ENCODE measurements at places on chromosomes 1 and 21.

- no peak for ATAC-seq
Measured at GRCh38 chr1:82465024-82465423, 664.3 kb downstream of the ADGRL2 start.

- ATAC-seq, result no peak
Measured at GRCh38 chr1:48092401-48092800, 95.2 kb upstream of the TRABD2B start.

DNA sequence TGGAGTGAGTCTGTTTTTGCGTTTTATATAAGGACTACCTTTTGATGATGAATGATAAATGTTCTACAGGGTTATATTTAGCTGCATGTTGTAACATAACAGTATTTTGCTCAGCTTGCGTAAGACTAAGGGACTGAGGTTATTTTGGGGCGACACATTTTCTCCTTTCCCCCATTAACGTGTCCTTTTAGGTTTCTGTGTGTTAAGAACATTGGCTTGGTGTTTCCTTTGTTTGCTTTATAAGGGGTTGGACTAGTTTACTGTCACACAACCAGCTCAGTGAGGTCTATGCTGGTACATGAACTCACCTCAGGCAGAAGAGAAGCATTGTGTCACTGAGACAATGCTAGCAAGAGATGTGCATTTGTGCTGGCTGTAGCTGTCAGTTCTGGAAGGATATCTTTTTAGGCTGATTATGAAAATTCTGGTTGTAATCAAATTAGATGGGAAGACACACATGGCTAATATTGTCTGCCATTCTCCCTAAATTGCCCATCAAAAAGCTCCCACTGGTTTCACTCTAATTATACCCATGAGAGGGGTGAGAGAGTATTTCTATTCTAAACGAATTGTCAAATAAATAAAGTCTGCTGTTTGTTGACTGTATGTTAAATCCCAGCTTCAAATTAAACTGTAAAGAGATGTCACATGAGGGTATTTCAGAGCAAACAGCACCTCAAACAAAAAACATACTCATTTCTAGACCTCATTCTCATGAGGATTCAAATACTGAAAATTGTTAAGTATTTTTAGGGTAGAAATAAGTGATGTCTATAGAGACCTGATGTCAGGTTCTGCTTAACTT, 62.6 kb downstream of the CDC14A start:
- peak; percentile 60 for ATAC-seq

DNA sequence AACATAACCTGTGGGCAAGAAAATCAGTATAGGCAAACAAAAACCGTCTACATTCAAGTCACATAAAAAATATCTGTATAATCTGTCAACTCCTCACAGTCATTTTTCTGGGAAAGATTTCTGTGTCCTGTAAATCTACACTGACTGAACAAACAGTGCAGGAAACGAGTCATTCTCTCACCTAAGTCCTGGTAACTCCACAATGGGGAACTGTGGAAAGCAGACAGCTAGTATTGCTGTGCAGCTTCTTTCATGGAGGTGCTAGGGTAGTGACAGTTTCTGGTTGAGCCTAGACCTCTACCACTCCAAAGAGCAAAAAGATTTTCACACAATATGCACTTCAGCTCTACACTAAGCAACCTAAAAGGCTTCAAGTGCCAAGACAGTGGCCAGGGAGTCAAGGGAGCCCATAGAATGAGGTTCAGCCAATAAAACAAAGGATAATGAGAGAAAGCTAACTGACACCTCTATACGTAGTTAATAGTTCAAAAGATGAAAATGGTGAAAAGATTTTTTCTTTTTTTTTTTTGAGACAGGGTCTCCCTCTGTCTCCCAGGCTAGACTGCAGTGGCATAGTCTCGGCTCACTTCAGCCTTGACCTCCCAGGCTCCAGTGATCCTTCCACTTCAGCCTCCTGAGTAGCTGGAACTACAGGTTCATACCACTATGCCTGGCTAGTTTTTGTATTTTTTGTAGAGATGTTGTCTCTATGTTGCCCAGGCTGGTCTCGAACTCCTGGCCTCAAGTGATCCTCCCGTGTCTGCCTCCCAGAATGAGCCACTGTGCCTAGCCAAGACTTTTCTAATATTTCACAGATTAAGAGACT, 5.5 kb downstream of the PTP4A2 start:
- peak; percentile 27 for ATAC-seq

DNA sequence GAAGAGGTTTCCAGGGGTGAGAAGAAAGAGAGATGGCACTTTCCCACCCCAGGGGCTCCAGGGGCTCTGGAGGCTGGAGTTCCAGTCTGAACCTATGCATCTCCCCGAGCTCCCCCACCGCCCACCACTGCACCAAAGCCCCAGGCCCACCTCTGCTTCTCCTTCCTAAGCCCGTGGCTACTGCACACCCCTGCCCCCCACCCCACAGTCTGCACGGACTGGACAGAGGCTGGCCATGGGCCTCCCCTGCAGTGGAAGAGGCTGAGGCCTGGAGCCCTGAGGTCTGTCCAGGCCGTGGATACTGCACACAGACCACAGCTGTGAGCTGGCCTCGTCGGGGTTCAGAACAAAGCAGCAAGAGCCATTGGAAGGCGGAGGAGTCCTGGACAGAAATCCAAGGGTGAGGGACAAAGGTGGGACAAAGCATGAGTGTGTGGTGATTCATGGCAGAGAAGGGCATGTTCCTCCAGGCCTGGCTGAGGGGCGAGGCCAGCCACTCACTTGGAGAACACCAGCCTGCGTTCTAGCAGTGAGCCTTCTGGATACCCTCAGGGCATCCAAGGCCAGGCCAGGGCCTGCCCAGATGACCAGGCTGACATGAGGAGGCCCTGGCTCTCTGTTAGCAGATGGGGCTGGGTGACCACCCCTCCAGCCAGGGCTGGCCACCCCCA, 244.8 kb upstream of the VAMP3 start:
- ATAC-seq, result no peak

- no peak for ATAC-seq
Measured at GRCh38 chr1:221834698-221835513, 93.0 kb upstream of the DUSP10 start.

- no peak for ATAC-seq
Measured at GRCh38 chr1:119390526-119390925, 21.9 kb downstream of the HAO2 start.

DNA sequence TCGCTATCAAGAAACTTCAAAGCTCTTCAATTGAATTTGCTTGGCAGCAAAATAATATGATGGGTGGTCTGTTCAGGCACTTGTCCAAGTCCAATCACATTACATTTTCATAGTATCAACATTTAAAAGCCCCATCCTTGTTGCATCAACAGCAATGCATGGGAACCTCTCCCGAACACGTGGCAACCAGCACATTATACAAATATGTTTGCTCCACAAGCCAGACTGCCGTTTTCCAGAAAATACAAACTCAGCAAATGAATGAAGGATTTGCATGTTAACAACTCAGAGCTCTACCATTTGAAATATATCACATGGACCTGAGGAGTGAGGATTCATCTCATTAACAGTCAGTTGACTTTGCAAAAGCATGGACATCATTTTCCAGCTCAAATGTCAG, 20.0 kb upstream of the LYPLAL1 start:
- ATAC-seq, result no peak

GRCh38 chr1:9228609-9229008, 6.0 kb upstream of the H6PD start:
- ATAC-seq, result peak; percentile 81

- no peak for ATAC-seq
Measured at GRCh38 chr1:93600663-93601062, 81.0 kb downstream of the BCAR3 start.

- ATAC-seq, result no peak
Measured at GRCh38 chr21:38956856-38957571, 151.3 kb downstream of the ETS2 start.

DNA sequence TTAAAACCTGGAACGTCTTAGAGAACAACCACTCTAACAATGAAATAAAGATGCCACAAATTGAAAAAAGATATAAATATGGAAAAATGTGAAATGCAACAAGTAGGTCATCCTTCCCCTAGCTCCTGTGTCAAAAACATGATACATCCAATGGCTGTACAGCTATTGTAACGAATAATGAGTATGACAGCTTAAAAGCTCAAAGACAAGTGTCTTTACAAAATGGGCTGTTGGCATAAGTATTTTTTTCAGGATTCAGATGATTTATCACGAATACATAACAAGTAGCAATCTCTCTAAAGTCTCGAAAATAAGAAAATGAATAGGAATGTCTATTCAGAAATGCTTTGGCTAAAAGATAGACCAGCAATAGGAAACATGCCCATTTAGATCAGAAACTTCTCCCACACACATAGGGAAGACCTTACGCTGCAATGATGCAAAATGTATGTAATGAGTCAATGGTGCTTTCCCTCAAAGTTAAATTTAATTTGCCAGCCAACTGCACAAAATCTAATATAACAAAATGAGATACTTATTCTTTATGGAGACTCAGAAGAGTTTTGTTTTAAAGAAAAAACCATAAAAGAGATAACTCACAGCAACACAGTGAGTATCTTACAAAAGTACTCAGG, 8.3 kb downstream of the TGFBR3 start:
- ATAC-seq, result peak; percentile 76

DNA sequence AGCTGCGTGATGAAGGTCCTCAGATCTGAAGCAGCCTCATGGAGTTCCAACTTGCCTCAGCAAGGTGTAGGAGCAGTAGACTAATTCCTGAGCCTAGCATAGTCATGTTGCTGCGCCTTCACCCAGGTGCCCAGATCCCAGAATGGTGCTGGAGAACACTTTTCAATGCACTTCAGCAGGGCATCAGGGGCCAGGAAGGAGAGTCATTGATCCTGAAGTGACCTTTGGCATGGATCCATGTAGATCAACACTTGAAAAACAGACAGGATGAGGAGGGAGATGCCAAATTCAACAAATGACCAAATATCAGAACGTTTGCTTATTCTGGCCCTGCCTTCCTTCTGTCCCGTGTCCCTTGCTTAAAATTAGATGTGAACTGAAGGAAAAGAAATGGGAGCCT, 91.9 kb downstream of the LEPR start:
- ATAC-seq, result no peak

DNA sequence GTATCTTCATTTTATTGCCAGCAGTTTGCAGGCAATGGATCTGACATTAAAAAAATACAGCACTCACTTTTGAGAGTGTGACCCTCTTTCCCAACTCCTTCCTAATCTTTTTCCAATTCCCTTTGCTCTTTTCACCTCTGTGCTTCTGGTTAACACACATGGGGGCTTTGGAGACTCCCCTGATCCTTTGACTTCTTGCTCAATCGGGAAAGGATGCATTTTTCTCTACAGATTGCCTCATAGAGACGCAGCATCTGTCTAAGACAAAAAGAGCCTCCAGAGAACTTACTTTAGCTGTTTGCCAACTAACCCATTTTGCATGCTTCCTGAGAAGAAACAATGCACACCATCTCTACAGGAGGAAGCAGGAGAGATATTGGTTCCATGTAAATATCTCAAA, 378.3 kb downstream of the PBX1 start:
- no peak for ATAC-seq

- peak; percentile 98 for ATAC-seq
Measured at GRCh38 chr1:235831148-235831547, 35.6 kb downstream of the LYST start.

DNA sequence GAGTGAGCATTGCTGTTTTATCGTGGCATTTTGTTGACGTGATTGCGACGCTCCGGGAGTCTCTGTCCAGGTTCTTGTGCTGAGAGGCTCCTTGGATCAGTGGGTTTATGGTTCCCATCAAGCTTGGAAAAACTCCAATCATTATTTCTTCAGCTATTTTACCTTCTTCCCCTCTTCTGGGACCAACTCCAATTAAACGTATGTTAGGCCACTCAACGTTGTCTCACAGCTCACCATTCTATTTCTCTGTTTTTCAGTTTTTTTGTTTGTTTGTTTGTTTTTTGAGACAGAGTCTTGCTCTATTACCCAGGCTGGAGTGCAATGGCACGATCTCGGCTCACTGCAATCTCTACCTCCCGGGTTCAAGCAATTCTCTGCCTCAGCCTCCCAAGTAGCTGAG, 8.0 kb downstream of the HES4 start:
- ATAC-seq, result no peak

DNA sequence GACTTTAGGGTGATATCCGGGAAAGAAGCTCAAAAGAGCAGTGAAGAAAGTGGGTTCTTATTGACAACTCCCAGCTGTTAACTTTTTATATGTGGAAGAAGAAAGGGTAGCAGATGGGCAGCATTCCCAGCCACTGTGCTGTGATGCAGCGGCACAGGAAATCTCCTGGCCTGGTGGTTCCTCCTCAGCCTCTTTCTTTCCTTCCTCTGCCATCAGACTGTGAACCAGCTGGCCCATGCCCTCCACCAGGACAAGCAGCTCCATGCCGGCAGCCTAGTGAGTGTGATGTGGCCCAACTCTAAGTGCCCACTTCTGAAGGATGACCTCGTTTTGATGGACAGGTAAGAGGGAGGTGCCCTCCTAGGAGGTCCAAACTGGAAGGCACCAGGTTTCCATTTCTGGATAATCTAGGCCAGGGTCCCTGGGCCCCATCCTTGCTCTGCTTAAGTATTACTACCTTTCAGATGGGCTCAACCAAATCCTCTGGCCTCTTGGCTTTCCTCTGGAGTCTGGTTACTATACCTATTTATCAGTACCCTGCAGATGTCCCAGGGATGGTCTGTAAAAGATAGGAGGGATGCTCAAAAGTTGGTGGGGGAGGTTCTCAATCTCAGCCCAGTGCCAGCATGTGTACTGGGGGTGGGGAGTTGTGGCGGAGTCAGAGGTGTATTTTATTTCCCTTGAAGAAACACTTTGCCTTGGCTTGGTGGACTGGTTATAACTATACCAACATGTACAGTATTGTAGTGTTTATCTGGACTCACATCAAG, 17.0 kb downstream of the MFN2 start:
- ATAC-seq, result no peak

DNA sequence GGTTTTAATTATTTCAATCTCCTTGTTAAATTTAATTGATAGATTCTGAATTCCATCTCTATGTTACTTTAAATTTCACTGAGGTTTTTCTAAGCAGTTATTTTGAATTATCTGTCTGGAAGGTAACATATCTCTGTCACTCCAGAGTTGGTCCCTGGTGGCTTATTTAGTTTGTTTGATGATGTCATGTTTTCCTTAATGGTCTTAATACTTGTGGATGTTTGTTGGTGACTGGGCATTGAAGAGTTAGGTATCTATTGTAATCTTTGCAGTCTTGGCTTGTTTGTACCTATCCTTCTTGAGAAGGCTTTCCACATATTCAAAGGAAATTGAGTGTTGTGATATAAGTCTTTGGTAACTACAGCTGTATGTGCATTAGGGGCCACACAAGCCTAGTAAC, 810.0 kb upstream of the NEGR1 start:
- ATAC-seq, result no peak

GRCh38 chr21:21230672-21231071, 232.5 kb downstream of the NCAM2 start:
- no peak for ATAC-seq

Measured in activated T-helper 17 cell treated with anti-CD3 and anti-CD28 coated beads, Interleukin-2, amount 50 U/mL, for 72 hours (primary cell).